ENCODE measurements at places on chromosomes 2 and 18.

DNA sequence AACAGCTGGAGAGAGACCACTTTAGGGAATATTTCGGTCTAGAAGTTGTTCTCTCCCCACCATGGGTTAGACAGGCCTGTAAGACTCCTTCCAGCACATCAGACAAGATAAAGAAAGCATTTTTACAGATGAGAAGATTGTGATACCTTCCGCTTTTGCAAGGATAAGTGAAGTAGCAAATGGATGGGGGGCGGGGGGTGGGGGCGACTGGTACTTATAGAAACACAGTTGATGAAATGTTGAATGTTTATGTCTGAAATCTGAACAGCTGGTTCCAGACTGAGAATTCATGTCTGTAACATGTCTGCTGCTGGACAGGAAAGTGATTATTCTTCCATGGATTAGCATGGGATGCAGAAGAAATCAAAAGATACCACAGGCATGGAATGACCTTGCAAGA, 90.5 kb upstream of the FN1 start:
- no peak for DNase-seq

DNA sequence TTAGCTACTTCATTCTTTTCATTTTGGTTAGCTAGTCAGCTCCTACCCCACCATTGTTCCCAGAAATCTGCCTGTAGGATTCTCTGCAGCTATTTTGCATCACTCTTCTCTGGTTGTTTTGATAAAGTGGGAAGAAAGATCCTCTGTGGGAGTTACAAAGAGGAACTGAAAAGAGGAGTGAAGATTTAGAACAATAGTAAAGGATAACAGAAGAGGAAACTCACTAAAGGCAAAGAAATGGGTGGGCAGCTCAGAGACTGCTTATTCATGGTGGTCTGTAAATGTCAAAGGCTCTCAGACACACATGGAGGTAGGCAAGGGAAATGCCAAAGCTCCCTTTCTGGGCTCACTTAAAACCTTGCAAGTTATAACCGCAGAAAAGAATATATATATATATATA, 17.2 kb upstream of the CD207 start:
- DNase-seq, result no peak

- no peak for DNase-seq
Observed at GRCh38 chr2:62112179-62112578, 83.7 kb upstream of the B3GNT2 start.

DNA sequence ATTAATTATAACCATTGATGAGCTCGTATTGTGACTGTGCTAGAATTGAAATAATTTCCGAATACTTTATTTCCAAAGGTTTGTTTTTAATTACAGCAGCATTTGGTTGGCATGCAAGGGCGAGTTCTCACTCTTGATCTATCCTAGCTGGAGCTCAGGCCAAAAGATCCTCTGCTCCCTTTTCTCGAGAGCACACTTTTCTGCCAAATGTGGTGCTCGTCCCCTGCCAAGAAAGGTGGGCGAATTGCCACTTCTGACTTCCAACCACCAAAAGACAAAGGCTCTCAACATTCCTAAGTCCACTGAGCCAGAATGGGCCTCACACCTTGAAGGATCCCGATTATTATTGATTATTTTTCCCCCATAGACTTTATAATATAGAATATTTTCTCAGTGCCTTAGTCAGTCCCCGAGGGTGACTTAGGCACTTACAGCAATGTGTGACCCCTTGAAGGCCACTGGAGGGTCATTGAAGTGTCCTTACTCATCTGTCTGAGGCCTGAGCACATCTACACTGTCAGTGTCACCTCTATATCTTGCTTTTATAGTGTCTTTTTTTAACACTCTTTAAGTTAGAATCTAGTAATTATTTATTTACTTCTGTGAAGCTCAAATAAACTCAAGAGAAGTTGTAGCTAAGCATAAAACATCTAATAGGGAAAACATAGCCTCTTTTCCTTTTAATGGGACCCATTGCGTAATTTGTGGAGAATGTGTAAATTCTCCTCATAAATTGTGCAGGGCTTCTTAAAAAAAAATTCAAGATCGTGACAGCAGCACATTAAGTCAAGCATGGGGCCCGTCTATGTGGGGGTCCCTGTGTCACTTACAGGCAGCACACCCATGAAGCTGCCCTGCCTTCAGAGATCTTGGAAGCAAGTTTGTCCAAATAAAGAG, 98.3 kb downstream of the MEIS1 start:
- DNase-seq, result no peak

- no peak for DNase-seq
Observed at GRCh38 chr18:3463051-3463450, 13.1 kb downstream of the TGIF1 start.

- DNase-seq, result no peak
Observed at GRCh38 chr18:36511791-36512352, 214.4 kb downstream of the FHOD3 start.

DNA sequence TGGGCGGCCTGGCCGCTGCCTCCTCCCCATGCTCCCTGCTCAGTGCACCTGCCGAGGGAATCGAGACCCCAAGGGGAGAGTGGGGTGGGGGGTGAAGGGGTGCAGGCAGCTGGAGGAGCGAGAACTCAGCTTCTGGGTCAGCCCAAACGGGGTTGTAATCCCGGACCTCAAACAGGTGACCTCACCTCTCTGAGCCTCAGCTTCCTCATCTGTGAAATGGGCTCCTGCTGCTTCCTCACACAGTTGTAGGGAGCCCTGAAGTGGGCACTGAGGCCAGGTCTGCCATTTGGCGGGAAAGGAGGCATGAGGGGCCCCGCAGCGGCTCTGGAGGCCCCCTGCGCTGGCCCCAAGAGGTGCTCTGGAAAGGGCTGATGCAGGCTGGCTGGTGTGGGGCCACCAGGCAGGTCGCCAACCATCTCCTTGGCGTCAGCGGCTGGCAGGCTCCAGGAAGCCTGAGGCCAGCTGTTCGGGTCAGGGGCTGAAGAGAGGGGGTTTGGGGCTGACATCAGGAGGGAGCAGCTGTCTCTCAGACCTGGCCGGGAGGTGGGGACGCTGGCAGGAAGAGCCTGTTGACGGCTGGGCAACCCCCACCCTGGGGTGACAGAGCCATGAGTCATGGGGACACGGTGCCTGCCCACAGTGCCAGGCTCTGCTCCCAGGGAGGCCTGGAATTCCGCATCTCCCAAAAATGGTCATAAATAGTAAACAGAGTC, 4.9 kb downstream of the KLHL30 start:
- no peak for DNase-seq

DNA sequence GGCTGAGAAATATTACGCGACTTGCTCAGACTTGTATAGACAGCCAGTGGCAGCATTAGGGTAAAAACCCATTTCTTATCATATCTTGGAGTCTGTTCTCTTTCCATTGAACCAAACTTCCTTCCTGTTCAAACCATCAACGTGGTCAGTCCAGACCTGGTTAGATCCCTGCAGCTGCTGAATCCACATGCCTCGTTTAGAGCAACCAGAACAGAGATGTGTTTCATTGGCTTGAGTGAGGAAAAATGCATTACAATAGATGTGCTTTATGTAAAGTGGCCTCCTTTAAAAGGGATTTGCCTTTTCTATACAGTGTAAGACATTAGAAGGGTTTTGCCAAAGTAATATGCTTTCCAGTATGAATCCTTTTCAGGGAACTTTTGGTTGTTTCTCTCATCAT, 232.4 kb downstream of the MEIS1 start:
- DNase-seq, result no peak

GRCh38 chr2:237488295-237488694, 1.2 kb downstream of the MLPH start:
- DNase-seq, result no peak
